ENCODE measurements at places on chromosomes 16 and 17.

DNA sequence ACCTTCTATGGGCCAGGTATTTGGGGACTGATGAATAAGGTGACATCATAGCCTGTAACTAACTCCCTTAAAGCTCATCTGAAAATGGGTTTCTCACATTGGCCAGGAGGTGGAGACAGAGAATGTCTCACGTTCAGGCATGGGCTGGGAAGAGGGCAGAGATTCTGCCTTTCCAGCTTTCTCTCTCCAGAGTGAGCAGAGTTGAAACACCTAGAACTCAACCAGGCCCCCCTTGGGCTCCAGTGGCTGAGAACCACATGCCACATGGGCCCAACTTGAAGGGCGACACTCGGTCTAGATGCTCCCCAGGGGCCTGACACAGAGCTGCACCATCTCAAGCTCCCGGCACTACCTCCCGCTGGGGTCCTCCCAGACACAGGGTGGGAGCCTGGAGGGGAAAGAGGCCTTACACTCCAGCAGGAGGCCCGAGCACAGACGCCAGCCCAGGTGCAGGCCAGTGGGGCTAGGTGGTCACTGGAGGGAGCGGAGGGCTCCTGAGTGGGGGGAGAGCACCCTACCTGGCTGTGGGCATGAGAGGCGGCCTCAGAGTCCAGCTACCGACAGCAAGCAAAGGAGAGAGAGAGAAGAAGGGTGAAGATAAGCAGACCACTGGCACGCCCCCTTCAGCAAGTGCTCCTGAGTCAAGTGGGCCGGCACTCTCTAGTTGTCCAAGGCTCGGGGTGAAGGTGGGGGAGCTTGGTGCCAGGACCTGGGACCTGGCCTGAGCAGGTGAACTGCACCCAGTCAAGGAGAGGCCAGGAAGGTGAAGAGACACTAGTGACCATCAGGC lies 55.9 kb downstream of the MYO18A start:
- peak; percentile 88 for DNase-seq

- no peak for DNase-seq
Observed at GRCh38 chr17:80918731-80919130, 72.9 kb upstream of the CHMP6 start.

DNA sequence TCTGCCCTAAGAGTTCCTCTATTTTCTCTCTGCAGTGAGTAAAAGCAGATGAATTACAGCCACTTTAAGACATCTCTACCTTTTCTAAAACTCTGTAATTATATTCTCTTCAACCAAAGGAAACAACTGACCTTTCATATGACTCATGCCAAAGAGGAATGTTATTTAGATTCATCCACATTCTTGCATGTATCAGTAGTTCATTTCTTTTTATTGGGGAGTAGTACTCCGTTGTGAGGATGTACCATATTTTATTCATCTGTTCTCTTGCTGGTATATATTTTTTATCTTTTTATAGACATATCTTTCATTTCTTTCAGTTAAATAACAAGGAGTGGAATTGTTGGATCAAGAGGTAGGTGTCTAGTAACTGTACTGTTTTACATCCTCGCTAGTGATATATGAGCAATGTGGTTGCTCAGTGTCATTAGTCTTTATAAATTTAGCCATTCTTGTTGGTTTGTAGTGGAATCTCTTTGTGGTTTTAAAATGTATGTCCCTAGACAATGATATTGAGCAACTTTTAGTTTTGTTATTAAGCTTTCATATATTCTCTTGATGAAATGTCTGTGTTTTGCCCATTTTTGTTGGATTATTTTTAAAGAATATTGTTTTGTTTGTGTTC lies 7.8 kb upstream of the MYH8 start:
- no peak for DNase-seq

DNA sequence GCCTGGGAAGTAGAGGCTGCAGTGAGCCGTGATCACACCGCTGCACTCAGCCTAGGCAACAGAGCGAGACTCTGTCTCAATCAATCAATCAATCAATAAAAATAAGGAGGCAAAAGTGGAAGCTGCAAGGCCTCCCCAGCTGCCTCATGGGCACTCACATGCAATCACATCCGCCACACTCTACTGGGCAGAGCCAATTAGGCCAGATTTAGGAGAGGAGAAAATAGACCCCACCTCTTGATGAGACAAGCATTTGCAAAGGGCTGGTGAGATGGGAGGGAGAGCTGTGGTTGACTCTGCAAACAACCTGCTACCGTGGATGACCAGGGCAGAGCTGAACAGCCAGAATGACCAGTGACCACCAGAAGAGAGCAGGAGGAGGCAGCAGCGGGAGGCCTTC lies 14.7 kb upstream of the GSG1L start:
- DNase-seq, result no peak

DNA sequence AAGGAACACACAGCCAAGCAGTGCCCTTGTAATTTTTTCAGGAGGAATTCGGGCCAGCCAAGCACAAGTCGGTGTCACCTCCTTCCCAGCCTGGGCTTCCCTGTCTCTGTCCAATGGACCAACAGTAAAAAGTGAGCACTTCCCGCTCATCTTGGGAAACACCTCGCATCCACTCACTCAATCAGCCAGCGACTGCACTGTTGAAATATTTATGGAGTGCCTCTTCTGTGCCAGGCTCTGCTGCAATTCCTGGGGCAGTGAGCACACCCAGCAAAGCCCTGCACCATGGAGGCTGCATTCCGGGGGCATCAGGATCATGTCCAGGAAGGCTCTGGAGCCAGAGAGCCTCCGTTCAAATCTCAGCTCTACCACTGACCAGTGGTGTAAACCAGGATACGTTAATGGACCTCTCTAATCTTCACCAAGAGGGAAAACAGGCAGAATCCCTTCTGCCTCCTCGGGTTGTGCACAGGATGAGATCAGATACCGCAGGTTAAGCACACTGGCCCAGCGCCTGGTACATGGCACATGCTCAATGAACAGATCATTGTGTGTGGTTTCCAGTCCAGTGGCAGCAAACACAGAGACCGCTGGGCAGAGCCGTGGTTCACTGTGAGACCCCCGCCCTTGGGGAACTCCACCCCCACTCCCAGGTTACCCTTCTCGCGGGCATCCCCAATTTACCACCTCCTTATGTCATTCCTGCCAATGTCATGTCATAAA lies 194.3 kb downstream of the ZNF423 start:
- DNase-seq, result no peak

- no peak for DNase-seq
Observed at GRCh38 chr16:85998171-85998867, 99.4 kb downstream of the IRF8 start.

DNA sequence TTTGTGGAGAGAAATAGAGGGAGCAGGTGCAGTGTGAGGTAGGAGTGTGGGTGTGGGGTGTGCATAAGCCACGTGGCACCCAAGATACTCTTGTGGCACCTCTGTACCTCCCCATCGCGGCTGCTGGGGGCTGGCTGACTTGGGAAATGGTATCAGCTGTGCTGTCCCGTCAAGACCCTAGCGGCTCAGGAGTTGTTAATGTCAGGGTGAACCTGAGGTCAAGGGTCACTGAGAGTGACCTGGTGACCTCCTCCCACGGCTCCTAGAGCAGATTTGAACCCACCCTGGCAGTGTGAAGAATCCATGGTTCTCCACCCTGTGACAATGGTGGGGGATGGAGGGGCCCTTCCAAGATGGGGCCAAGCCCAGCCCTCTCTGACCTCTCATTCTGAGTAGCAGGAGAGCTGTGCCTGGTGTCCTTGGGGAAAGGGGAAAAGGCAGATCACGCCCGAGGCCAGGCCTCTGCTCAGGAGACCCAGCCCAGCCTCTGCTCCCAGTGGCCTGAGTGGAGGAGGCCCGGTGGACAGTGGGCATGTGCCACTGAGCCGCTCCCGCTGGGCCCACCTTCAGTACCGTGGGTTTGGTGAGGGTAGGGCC lies 3.0 kb upstream of the WFIKKN2 start:
- no peak for DNase-seq

- no peak for DNase-seq
Observed at GRCh38 chr16:57260294-57260929, 15.4 kb downstream of the ARL2BP start.

DNA sequence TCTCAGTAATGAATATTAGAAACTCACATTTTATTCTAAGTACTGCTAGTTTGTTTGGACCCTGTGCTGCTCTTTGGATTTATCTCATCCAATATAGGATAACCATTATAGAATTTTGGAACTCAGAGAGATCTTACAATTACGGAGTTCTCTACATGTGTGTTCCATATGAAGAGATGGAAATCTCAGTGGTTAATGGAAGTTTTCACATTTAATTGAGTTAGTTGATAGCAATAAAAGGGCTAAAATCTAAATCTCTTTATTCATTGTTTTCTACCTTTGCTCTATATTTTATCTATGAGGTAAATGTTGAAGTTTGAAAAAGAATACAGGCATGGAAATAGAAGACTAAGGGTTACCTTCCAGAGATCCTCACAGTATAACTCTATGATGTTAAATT lies 558.0 kb upstream of the KIF2B start:
- no peak for DNase-seq

- no peak for DNase-seq
Observed at GRCh38 chr16:15585956-15586355, 57.0 kb downstream of the MARF1 start.

DNA sequence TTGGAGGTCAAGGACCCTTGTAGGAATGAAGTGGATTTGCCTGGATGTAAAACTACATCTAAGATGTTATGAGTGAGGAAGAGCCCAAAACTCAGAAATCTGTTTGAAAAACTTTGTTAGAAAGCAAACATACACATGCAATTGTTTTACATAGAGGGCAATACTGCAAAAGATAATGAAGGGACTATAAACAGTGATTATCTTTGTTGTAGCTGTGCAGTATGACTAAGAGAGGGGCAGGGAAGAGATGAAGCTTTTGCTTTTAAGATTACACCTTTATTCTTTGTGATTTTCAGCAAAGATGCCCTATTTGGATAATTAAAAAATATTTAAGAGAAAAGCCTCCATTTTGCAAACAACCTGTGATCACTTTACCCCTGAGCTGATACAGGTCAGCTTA lies 839.9 kb upstream of the RBFOX1 start:
- DNase-seq, result no peak

DNA sequence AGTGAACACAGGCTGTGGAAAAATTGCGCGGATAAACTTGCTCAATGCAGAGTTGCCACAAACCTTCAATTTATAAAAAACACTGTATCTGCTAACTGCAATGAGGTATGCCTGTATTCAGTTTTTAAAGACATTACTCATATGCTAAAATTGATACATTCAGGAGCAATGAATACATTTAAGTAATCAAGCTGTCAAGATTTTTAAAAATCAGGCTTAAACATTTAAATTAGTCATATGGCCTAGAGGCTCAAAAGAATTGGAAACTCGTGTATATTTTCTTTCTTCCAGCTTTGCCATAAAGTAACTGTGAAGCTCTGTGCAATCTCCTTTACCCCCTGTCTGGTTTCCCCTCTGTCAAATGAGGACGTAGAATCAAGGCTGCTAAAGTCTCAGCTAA lies 4.1 kb downstream of the SYNRG start:
- DNase-seq, result no peak

- DNase-seq, result no peak
Observed at GRCh38 chr16:88878967-88879787, 12.7 kb upstream of the PABPN1L start.

DNA sequence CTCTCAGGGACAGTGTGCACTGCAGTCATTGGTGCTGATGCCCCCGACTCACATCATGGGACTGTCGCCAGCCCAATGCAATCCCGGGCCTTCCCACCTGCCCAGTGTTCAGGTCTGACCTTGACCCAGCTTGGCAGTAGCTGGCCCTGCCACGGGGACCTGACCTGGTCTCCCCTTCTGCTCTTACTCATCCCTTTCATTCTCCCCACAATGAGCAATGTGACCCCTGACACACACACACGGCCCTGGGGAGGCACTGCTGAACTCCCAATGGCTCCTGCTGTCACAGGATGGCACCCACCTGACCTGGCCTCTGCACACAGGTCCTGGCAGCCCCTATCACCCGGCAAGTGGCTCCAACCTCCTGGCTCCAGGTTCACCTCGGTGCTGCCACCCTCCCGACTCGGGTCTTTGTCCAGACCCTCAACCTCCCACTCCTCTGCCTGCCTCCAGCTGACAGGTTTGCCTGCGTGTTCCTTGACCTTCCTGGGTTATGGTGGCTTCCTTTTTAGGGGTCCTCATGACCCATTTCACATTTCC lies 6.6 kb downstream of the CD300C start:
- DNase-seq, result no peak

- peak; percentile 0 for DNase-seq
Observed at GRCh38 chr17:34386697-34387550, 23.9 kb upstream of the CCL1 start.

DNA sequence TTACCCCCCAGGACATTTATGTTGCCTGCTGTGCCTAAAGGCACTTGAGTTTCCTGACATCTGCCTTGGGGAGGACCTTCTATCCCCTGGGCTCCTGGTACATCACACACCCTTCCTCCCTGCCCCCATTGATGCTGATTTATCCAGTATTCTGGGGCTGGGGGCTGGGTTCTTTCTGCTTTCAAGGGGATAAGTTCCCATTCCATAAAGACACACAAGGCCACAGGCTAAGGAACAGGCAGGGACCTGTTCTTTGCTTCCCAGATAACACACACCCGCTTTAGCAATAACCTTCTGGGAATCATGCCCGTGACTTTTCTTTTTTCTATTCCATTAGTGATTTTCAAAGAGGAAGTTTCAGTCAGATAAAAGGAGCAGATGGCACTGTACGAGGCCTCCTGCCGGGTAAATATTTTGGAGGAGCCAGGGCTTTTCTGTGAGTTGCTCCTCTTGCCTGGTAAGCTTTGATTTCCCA lies 30.6 kb downstream of the CHD9 start:
- DNase-seq, result peak; percentile 93

DNA sequence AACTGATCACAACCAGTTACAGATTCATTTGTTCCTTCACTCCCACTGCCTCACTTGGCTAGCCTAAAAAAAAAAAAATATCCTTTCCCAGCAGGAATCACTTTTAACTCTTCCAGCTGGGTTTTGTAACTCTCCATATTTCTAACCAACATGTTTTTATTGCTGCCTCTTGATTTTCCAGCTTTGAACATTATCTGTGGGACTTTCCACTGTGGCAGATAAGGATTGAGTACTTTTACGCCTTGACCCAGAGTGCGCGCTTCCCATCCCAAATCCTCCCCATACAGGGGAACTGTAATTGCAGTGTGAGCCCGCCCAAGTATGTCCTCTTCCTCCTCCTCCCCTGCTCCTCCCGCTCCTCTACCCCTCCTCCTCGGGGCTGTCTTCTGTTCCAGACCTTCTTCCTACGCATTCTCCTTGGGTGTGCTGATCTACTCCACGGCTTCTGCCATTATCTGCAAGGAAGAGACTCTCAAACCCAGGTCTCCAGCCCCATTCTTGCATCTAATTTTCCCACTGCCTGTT lies 43.4 kb downstream of the CYB5D2 start:
- no peak for DNase-seq

GRCh38 chr17:27906623-27907022 lies 13.5 kb upstream of the LYRM9 start:
- no peak for DNase-seq

DNA sequence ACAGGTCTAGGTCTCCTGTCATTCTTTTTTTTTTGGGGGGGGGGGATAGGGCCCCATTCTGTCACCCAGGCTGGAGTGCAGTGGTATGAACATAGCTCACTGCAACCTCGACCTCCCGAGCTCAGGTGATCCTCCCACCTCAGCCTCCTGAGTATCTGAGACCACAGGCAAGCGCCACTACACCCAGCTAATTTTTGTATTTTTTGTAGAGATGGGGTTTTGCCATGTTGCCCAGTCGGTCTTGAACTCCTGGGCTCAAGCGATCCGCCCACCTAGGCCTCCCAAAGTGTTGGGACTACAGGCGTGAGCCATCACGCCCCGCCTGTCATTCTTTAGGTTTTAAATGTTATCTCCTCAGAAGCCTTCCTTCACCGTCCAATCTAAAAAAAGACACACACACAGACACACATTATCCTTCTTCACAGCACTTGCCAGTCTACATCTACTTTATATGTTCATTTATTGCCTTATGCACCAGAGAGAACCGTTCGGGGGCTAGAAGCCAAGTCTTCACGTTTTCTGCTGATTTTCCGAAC lies 694 bp downstream of the MRPL27 start:
- no peak for DNase-seq

Data from G401 (cell line).